Left kidney (tissue), 8 donors: ENCODE measurements at places on chromosomes 3 and 15. TPM values are rescaled to one million over a fixed set of nuclear protein-coding genes. Genes with fewer than 3 reads are reported as not detected.

DNA sequence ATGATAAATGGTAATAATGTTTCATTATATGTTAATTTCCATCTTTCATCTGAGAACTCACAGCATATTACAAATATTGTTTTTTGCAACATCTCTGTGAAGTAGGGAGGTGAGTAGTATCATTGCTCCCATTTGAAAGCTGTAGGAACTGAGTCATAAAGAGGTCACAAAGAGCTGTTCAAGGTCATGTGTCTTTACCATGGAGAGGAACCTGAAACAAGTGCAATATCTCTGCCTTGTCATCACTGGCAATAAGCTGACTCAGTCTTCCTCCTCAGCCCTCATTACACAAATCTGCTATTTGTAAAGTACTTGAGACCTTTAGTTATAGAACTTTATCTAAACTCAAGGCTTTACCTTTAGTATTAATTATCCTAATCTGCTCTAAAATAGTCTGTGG lies 4.4 kb upstream of the ATP13A4 start:
- DNase-seq: no peak

DNA sequence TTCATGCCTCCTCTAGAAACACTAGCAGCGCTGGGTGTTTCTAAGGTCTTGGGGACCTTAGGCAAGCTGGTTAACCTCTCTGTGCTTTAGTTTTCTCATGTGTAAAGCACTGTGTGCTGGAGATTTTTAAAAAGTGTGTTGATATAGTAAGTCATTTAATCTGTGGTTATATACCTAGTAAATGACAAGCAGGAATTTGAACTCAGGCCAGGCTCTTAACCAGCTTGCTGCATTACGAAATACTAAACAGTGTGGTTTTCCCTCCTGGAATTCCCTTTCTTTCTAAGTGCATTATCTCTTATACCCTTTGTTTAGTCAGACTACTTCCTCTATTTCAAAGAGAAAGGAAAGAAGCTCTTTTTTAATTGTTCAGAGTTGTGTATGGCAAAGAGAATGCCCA lies 26.5 kb downstream of the NEO1 start:
- DNase-seq: no peak

Gene EXD1
- 0.07 TPM for polyA plus RNA-seq

Gene PLSCR2
- 1.0 TPM for polyA plus RNA-seq

DNA sequence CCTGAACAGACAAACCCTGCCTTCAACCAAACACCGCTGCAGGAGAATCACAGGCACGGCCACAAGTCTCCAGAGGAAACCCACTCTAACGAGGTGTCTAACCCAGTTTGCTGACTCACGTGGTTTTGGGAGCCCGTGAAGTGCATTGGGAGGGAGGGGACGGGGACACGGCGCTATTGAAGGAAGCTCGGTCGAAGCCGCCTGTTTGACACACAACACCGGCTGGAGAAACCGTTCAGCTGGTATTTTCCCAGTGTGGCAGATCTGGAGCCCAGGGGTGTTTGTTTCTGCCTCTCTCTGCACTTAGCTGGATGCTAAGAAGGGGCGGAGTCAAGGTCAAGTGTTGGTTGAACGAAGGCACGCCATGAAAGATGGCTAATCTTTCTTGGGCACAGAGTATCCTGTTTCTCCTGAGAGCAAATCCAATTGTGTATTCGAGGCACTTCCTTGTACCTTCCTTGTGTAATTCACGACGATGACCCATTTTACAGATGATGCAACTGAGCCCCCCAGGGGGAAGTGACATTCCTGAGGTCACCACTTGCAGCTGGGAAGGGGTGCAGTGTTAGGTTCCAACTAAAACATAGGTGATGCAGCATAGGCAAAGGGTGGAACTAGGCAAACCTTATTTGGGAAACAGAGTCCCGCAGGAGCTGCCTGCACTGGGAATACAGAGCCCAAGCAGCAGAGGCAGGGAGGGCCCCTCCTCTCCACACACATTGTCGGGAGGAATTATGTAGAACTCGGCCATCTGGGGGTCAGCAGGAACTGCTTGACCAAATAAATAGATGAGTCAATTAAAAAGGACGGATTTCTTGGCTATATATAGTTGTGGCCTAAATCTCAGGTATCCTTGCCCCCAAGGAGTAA lies 22.5 kb downstream of the SLC6A6 start:
- no peak for DNase-seq

Gene ADCY5
- polyA plus RNA-seq: 10.6 TPM

Gene CASR
- 24.9 TPM for polyA plus RNA-seq

GRCh38 chr3:141044695-141045641 lies 6.2 kb upstream of the SPSB4 start:
- no peak for DNase-seq

- DNase-seq: no peak
These were observed 117.4 kb downstream of the IL1RAP start for GRCh38 chr3:190631295-190631694.

DNA sequence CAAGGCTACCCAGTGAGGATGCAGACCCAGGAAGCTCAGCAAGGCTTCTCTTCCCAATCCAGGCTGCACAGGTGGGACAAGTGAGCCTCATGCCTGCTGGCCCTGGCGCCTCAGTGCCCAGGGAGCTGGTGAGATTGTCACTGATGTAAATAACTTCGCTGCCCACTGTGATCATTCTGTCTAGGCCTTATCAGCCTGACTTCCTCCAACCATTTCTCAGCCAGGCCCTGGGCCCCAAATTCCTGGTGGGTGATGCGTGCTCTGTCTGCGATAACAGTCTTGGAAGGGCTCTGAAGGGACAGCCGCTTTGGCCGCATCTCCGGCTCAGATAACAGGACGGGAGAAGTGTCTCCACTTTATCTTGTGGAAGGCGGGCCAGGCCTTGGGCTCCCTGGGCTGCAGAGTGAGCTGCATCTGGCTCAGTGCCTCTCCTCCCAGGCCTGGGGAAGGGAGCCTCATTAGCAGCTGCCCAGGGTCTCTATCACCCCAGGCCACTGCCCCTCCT lies 2.2 kb upstream of the FBLN2 start:
- no peak for DNase-seq

- no peak for DNase-seq
These were observed 81.9 kb upstream of the PLXND1 start for GRCh38 chr3:129688271-129688895.

DNA sequence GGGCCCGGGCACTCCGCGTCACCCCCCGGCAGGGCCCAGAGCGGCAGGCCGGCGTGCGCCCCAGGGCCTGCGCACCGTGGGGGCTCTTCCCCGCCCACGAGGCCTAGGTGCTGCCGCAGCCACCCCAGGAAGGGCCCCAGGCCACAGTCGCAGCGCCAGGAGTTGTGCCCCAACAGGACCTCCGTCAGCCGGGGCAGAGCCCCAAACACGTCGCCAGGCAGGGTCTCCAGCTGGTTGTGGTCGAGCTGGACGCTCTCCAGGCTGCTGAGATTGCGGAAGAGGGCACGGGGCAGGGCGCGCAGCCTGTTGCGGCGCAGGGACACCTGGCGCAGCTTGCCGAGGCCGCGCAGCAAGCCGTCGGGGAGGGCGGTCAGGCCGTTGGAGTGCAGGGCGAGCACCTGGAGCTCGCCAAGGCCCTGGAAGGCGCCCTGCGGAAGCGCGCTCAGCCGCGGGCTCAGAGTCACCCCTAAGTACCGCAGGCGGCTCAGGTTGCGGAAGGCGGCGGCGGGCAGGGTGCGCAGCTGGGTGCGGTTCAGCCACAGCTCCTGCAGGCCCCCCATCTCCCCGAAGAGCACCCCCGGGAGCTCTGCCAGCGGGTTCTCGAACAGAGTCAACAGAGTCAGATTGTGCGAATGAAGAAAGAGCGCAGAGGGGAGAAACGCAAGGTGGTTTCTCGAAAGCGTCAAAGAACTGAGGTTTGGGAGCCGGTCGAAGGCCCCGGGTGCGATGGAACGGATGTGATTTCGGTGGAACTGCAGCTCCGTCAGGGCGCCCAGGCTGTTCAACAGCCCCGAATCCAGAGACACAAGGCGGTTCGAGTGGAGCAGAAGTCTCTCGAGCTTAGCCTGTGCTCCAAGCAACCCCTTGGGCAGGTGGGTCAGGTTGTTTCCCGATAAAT lies 2.0 kb downstream of the GP5 start:
- no peak for DNase-seq

Gene TICRR
- 17.9 TPM for polyA plus RNA-seq

Gene CDAN1
- 19.2 TPM for polyA plus RNA-seq

Gene SLC28A2
- 1.0 TPM for polyA plus RNA-seq
